ENCODE measurements at places on chromosomes 2 and 18.

GRCh38 chr2:15727396-15728244 lies 136.0 kb downstream of the DDX1 start:
- no peak for DNase-seq

- DNase-seq: no peak
These were observed 73.6 kb downstream of the OTX1 start for GRCh38 chr2:63124218-63124617.

- no peak for DNase-seq
These were observed 28.3 kb downstream of the MOCOS start for GRCh38 chr18:36215577-36215976.

DNA sequence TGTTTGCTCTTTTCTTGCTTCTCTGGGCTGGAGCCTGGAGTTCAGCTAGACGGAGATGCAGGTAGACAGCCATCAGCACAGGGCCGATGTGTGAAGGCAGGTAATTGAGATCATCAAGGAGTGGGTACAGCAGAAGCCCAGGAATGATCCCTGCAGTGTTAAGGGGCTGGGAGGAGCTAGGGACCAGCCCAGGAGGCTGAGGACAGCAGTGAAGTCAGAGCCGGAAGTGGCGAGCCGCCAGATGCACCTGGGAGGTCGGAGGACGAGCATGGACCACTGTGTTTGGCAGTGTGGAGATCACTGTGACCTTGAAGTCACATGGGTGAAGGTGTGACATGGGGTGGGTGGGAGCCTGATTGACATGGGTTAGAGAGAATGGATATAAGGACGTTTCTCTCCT lies 6.2 kb upstream of the ZNF236 start:
- DNase-seq: no peak

DNA sequence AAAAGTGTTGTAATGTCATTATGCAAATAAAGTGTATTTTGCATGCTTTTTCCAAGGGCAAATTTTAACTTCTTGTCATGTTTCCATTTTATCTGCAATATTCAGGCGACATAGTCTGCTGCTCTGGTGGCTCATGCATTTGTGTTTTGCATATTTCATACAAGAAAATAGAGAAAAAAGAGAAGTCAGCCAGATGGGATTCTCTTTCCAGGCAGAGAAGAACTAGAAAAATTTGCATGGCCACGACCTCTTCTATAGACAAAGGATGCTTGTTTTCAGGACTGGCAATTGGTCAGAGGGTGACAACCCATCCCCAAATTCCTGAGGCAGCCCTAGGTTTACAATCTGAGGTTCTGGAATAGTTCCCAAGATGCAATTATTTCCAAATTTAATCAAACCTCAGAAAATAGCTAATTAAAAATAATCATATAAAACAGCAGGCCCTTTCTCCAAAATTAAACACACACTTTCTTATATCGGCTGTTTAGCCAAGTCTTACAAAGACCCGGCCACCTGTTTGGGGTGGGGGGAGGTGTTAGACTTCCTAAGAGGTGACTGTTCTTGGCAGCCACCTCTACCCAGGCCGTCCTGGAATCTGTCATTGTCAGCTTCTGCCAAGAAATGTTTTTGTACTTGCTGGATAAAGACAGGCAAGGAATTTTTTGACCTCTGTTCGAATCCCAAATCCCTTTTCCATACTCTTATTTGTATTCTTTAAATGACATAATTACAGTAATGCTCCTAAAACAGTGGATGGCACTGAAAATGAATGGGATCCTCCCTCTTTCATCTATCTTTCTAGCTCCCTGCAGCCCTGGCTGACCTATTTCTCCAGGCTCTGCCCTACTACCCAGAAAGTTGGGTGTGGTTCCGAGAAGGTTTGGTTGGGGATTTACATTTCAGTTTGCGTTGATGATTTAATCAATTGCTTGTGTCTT lies 20.8 kb upstream of the SOS1 start:
- DNase-seq: no peak

- no peak for DNase-seq
These were observed 188.5 kb downstream of the TPGS2 start for GRCh38 chr18:36640021-36640952.

DNA sequence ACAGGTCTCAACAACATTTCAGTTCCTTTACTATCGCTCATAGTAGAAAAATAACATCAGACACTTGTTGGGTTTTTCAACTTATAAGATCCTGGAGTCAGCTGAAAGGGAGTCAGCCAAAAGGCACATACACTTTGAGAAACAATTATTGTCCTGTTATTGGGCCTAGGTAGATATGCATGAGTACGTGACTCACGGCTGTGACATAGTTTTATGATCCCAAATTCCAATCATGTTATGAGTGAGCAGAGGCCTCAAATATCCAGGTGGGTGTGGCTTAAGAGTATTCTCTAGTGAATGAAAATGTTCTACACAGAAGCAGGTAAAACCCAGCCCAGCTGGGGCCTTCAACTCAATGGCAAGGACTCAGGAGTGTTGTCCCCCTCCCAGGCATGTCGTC lies 27.2 kb downstream of the SERPINB8 start:
- DNase-seq: no peak

DNA sequence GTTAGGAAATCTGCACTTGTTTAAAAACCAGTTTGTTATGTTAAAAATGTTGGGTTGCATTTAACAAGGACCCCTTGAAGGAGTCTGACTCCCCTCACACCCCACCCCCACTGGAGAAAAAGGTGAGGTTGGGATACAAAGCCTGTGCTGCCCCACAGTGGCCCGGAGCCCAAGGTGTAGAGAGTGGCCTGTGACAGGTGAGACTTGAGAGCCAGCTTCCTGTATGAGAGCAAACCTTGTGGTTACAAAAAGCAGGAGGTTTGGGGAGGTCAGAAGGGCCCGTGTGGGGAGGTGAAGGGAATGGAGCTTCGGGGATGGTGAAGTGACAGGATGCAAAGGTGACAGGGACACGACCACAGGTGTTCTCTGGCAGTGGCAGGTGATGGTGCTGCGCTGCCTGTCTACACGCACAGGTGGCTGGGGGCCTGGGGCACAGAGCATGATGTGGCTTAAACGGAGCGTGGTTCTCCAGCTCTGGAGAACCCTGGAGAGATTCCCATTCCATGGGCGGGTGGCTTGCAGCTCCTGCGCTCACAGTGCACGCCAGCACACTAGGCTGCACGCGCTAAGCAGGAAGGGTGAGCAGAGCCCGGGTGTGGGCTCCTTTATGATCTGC lies 29.0 kb downstream of the IMPA2 start:
- DNase-seq: no peak

- DNase-seq: no peak
These were observed 3.2 kb downstream of the INO80C start for GRCh38 chr18:35494251-35495220.

GRCh38 chr2:141316103-141316502 lies 814.7 kb downstream of the LRP1B start:
- DNase-seq: no peak

DNA sequence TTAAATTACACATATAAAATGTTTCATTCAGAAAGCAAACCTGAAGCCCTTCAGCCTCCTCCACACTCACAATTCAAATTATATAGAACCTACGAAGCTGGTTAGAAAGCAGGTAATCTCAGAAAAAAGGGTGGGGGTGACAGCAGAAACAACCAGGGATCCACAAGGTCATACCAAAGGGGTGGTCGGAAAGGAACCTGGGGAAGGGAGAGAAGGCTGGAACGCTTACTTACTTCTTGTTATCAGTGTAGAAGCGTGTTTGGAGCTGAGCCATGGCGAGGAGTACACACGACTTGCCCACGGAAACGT lies 316 bp downstream of the WDR12 start:
- no peak for DNase-seq

GRCh38 chr2:207492461-207492860 lies 37.3 kb upstream of the CREB1 start:
- no peak for DNase-seq

DNA sequence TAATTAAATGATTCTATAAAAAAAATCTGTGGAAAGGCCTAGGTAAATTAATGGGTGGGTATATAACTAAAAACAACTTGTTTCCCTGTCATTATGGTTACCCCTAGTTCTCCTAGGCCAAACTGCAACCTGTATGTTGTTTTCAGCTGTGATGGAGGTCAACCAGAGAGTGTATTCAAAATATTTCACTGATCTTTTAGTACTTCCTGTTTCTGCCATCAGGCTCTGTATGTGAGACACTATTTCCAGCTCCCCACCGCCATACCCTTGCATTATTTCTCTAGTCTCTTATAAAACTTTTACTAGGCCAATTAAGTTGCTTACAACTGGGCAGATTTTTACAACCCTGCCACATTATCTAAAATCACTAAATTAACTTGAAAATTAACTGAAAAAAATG lies 21.0 kb upstream of the CDKL4 start:
- DNase-seq: no peak

DNA sequence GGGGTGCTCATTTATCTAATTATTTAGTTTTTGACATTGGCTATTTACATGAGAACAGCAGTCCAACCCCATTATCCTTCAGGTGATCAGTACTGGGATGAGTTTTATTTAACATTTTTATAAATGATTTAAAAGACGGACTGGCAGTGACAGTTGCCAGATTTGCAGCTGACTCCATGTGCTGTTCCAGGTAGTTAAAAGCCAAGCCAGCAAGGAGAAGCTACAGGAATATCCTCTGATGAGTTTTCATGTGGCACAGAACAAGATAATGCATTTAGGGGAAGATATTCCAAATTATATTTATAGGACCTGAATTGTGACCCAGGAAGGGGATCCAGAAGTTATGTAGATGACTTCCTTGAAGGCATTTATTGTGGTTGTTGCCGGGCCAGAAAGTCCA lies 210.0 kb downstream of the MCFD2 start:
- DNase-seq: no peak

DNA sequence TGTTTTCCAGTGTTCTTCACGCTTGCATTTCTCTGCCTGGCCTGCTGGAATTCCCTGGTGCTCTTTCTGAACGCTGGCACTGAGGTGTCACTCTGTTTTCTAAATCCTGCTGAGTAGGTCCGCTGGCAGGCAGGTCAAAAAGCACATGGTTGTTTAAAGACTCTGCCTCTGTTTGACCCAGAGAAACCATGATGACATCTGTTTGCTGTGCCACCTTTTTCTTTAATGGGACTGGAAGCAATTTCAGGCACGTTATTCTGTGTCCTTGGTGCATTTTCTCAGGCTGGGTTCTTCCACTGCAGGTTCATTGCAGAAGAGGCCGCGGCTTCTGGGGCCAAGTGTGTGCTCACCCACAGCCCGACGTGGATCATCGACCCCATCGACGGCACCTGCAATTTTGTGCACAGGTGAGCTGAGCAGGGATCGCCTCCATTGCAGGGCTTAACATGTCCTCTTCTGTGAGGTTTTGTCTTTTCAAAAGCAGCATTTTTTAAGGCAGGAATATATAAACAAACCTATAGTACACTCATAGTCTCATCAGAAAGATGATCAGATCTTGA lies 28.4 kb downstream of the IMPA2 start:
- DNase-seq: no peak

DNA sequence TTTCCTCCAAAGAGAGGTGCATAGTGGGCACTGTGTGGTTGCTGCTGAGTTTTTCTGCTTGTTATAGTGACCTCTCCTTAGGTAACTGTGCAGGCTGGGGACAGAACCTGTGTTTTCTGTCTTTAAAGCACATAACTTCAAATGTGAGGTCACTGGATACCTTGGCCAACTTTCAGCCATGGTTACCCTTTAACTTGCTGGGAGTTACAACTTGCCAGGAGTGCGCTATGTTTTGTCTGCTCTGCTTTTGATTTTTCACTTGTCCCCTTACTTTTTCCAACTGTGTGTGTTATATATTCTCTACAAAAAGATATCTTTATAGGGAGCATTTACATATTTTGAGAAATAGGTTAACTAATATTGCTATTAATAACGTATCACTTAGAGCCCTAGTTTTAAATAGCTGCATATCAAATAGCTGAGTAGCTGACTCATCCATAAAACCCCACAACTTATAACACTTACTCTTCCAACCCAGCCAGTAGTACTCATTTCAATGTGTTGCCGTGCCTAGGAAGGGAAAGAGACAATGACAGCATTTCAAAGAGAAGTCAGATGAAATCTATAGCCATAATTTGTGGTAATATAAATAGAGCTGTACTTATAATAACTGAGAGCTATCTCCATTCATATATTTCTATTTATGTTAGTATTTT lies 51.6 kb downstream of the DPP4 start:
- peak; percentile 23 for DNase-seq

DNA sequence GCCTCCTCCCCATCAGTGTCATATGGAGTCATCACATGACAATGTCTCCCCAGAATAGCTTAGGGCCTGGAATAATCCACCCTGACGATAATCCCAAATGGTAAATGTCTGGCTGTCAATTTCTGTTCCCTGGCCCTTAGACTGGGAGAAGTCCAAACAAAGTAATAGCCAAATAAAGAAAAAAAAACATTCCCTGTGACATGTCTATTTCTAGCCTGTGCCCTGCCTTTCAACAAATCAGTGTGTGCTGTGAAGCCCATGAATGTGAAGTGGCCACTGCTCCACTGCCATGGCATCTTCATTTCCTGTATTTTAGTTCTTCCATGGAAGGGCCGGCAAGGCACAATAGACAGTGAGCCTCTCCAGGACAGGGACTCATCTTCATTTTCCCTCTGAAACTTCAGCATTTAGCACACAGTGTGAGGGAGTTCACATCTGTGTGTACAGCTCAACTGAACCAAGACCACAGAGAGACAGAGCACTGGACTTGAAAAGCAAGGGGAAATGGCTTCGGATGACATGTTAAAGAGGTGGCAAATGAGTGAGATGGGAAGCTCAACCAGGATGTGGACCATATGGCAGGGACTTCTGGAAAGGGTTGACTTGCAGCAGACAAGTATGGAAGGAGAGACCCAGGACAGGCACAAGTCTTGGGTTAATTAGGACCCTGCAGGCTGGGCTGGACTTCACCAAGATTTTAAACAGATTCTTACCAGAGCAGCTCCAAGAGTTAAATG lies 140.0 kb downstream of the ANTXR1 start:
- no peak for DNase-seq

DNA sequence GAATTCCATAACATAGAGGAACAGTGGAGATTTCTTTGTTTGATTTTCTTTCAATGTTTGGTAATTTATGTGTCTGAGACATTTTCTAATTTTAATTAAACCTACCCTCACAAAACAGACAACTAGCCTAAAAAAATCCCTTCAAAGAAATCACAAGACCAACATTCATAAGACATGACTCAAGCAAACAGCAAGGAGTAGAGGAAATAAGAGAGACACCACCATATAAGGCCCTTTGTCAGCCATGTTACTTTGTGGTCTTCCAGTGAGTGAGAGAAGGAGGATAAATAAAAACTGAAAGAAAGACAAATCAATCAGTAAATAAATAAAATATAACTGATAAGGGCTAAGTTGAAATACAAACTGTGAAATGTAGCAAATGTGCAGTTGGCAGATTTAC lies 830.8 kb upstream of the SLC39A10 start:
- DNase-seq: no peak

GRCh38 chr2:46337208-46337994 lies 40.2 kb downstream of the EPAS1 start:
- DNase-seq: no peak

DNA sequence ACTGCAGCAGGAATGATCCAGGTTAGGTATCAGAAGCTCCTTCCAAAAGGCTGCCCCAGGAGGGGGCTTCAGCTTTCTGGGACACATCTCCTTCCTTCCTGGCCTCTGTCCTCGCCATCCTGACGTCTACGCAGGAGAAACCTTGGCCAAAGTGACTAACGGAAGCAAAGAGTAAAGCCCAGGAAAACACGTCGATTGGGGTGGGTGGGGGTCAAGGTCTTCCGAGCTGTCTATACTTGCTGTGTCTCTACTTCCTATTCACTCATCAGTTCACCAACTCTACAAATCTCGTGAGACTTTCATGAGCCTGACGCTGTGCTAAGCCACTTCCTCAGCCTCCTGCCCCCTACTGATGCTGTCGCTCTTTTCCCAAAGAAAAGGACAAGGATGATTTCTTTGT lies 212.6 kb downstream of the TNS1 start:
- no peak for DNase-seq
